ENCODE measurements at places on chromosomes 12 and 14.
A peak's percentile ranks its signal among the peaks of the same experiment; 100 is the strongest.

- DNase-seq = no peak
These were observed 87.8 kb downstream of the DICER1 start for GRCh38 chr14:95069547-95069946.

- DNase-seq = peak; percentile 31
These were observed 28.7 kb downstream of the MLXIP start for GRCh38 chr12:122107261-122107660.

GRCh38 chr12:30457621-30458289 is 237.9 kb downstream of the IPO8 start:
- DNase-seq = no peak

GRCh38 chr14:69719501-69719951 is 47.4 kb upstream of the SRSF5 start:
- no peak for DNase-seq

DNA sequence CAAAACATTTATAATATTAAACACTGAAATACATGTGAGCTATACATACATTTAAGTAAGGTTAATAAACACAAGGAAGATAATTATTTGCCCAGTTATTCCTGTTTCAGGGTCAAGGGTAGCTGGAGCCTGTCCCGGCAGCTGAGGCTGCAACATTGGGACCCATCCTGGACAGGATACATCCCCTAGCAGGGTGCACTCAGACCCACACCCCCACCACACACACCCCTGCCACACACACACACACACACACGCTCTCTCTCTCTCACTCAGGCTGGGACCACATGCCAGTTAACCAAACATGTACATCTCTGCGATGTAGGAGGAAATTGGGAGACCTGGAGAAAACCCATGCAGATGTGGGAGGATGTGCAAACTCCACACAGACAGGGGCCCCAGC is 112.6 kb upstream of the TMCC3 start:
- DNase-seq = no peak

- no peak for DNase-seq
These were observed 174.5 kb upstream of the RBM19 start for GRCh38 chr12:114140576-114140975.

All from posterior cingulate gyrus (tissue), 11 donors.